AG08395 (cell line): ENCODE measurements at places on chromosomes 16 and 17.

- DNase-seq = no peak
Observed at GRCh38 chr16:85901110-85901509, 2.1 kb downstream of the IRF8 start.

DNA sequence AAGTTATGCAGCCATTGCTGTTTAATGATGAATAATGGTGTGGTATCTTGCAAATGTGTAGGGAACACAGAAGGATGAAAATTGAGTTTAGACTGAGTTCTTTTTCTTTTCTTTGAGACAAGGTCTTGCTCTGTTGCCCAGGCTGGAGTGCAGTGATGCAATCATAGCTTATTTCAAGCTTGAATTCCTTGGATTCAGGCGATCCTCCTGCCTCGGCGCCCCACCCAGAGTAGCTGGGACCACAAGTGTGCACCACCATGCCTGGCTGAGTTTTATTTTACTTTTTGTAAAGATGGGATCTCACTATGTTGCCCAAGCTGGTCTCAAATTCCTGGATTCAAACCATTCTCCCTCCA is 74.6 kb upstream of the TBC1D3K start:
- DNase-seq = no peak

- DNase-seq = peak; percentile 19
Observed at GRCh38 chr17:47246120-47246519, 7.5 kb upstream of the ITGB3 start.

DNA sequence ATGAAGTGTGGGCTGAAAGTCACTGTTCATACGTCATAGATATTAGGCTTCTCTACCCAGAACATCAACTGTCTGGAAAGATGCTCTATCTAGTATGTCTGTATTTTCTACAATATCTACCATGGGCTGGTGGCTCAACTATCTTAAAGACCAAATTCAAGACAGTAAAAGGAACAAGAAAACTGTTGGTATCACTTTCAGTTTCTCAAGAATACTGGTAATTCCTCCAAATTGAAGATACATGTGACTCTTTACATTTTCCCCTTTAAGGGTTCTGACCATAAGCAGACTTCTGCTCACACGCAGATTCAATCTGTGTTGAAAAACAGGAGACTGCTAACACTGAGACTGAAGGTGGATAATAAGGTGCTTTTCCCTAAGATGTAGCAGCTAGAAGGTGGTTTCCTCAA is 24.2 kb downstream of the XPO6 start:
- DNase-seq = no peak

DNA sequence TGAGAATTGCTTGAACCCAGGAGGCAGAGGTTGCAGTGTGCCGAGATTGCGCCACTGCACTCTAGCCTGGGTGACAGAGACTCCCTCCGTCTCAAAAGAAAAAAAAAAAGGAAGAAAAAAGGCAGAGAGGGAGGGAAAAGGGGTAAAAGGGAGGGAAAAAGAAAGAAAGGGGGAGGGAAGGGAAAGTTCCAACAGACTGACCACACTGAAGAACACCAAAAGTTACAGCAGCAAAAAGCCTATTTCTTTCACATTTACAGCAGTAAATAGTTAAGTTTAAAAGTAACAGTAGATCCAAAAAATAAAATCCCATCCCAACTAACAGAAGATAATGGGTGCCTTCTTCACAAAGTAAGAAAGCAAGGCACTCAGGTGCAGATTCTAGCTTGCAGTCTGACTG is 36.9 kb upstream of the C17orf78 start:
- DNase-seq = no peak

GRCh38 chr16:67805718-67806427 is 487 bp downstream of the RANBP10 start:
- DNase-seq = no peak

DNA sequence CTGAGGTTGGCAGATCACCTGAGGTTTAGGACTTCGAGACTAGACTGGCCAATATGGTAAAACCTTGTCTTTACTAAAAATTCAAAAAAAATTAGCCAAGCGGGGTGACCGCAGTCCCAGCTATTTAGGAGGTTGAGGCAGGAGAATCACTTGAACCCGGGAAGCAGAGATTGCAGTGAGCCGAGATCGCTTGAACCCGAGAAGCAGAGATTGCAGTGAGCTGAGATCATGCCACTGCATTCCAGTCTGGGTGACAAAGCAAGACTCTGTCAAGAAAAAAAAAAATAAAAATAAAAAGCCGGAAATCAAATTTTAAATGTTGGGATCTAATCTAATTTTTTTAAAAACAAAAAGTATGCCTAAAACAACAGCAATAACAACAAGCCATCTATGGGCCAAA is 56.3 kb downstream of the ABCC1 start:
- DNase-seq = no peak

- no peak for DNase-seq
Observed at GRCh38 chr17:40417258-40417608, 463 bp downstream of the TOP2A start.

GRCh38 chr16:82033683-82034300 is 1.3 kb upstream of the HSD17B2 start:
- no peak for DNase-seq

GRCh38 chr17:55870044-55870443 is 119.2 kb downstream of the PCTP start:
- DNase-seq = no peak

GRCh38 chr16:77660311-77660710 is 62.0 kb upstream of the NUDT7 start:
- DNase-seq = peak; percentile 53

GRCh38 chr17:38430316-38430715 is 2.1 kb downstream of the ARHGAP23 start:
- DNase-seq = peak; percentile 62

DNA sequence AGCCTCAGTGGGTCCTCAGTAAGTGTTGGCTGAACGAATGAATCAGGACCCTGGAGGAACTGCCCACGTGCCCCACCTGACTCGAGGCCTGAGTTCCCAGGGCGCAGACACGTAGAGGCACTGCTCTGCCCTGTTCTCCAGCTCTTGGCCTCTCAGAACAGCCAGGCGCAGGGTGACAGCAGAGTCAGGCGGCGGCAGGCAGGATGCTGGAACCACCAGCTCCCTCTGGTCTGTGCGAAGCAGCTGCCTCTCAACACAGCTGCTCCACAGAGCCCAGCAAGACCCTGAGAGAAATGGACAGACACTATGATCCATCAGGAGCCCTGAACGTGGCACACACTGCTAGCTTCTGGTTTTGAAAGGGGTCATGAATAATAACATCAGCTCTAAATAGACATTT is 53.1 kb upstream of the BCO1 start:
- no peak for DNase-seq

- DNase-seq = no peak
Observed at GRCh38 chr16:81804134-81804610, 25.1 kb downstream of the PLCG2 start.

DNA sequence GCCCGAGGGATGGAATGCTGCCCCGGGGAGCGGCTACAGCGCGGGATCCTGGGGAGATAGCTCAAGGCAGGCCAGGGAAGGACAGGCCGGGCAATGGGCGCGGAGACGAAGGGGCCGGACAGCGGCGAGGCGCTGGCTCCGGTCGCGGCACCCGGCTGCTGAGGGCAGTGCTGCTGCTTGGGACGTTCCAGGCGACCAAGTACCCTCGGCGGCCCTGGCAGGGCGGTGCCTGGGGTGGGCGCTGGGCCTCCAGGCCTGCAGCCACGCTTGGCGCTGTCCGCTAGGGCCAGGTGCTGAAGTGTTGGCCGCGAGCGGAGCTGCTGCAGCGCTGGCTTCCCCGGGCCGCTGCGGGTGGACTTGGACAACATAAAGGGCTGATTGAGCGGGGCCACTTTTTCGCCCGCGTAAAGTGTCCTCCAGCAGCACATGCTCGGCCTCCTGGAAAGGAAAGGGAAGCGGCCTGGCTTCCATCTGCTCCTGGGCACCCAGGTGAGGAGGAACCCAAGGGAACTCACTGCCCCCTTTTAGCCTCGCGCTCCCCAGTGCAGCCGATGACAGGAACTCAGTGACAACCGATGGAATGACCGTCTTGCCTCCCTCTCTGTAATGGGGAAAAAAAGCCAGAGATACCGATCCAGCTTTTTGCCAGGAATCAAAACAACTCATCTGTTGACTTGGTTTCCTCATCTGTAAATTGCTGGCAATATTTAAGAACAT is 23.7 kb downstream of the CLEC3A start:
- DNase-seq = peak; percentile 56

DNA sequence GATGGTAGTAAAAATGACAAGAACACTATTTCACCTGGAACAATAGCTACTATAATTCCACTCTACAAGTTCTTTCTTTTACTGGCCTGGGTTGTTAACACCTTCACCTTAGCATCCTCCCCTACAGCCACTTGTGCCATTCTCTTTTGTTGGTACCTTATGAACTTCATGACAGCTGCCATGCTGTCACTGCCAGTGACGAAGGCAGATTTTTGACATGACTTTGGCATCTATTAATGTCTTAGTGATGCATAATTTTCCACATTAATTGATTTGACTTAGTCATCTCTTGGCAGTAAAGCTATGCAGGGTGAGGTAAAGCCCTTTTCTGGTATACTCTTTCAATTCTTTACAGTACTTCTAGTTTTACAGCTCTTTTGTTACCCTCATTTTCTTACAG is 207.9 kb downstream of the TANC2 start:
- no peak for DNase-seq

DNA sequence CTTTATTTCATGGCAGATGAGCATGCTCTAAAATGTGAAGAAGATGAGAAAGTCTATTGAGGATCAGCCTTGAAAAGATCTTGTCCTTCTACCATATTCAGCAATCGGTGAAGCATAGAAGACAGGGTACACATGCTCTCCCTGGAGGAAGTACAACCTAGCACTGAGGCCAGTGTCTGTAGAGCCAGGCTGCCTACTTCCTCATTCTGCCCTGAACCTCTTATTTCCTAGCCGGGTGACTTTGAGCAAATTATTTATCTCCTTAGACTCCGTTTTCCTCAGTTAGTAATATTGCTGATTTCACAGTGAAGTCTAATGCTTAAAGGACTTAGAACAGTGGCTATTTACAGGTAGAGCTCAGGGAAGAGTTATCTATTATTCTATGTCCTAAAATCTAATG is 58.4 kb downstream of the TMEM100 start:
- DNase-seq = no peak

- no peak for DNase-seq
Observed at GRCh38 chr16:89095491-89095951, 1.9 kb downstream of the ACSF3 start.

- DNase-seq = no peak
Observed at GRCh38 chr16:58451265-58451689, 48.7 kb upstream of the NDRG4 start.

DNA sequence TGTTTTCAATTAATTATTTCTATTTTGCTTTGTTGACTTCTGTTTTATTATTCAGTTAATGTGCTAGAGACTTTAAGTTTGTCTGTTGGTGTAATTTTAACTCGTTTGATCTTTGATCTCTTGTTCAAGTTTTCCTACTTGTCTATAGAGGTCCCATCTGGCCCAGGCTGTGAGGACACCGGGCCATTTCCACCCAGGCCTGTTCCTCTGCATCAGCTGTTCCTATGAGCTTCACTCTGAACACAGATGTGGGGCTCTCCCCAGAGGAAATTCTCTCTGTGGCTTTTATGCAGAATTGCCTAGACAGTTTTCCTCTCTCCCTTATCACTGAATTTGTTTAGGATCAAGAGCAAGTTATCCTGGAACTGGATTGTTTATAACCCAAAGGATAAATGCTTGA is 44.7 kb downstream of the MYO18A start:
- no peak for DNase-seq

- no peak for DNase-seq
Observed at GRCh38 chr17:19424934-19425868, 14.2 kb downstream of the RNF112 start.
